ENCODE measurements at places on chromosomes 1 and 21.

GRCh38 chr1:99980928-99981327, 11.1 kb downstream of the SLC35A3 start:
- H3K4me1 ChIP-seq, result no peaks in the 10 kb centered on the region
- H3K27ac ChIP-seq, result no peak overlapping the region
- no peak for DNase-seq
- no peak overlapping the region for H3K4me3 ChIP-seq
- H3K36me3 ChIP-seq, result peaks cover 9% of the 10 kb centered on the region

- no peaks in the 10 kb centered on the region for H3K4me1 ChIP-seq
- no peaks in the 10 kb centered on the region for H3K36me3 ChIP-seq
- H3K27me3 ChIP-seq, result no peaks in the 10 kb centered on the region
- no peak overlapping the region for H3K4me3 ChIP-seq
- DNase-seq, result no peak
These were observed 1267.7 kb upstream of the ADGRL4 start for GRCh38 chr1:80274256-80274655.

DNA sequence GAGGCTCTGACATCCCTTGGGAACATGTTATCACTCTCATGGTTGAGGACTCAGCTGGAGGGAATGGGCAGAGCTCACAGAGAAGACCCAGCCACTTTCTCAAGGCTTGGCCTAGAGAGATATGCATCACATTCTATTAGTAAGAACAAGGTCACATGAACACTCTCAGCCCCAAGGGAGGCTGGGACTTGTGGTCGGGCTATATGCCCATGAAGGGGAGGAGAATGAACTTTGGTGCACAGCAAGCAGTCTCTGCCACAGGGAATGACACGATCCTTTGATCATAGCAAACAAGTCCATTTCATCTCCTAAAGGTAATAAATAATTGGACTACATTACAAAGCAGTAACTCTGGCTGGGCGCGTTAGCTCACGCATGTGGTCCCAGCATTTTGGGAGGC, 105.7 kb downstream of the SYF2 start:
- H3K27ac ChIP-seq, result no peak overlapping the region
- DNase-seq, result no peak
- H3K36me3 ChIP-seq, result no peaks in the 10 kb centered on the region

DNA sequence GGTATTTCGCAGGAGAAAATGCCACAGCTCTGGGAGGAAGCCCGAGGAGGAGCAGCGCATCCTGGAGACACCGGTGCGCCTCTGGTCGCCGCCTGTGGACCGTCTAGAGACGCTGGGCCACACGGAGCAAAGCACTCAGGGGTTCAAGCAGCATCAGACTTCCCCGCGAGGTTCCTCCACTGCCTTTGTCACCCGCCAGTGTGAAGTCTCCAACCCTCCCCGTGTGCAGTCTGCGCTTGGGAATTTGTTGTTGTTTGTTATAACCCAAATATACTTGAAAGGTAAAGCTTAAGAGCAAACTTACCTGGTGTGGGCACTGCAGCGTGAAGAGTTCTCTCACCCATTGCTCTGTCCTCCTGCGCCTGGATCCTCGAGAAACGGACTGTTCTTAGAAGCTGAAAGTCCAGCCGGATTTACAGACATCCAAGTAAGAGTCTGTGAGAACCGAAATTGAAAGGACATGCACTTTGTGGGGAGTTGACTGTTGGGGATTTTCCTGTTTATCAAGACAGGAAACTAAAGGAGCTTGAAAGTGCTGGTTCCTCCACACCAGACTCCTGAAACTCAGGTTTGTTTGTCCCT, at the start of gene GBP4:
Gene GBP4 (minus strand): TSS at position 452 of the 582 bp plus-strand sequence. CDS start 108 bp downstream, at position 344.
- H3K36me3 ChIP-seq, result peaks cover 13% of the 10 kb centered on the region
- peak; percentile 72 for DNase-seq
- peak within 1 kb of the TSS; percentile 83 for H3K4me3 ChIP-seq
- H3K4me1 ChIP-seq, result peaks cover 34% of the 10 kb centered on the region
- H3K27ac ChIP-seq, result peak within 1 kb of the TSS; percentile 85

GRCh38 chr1:229479660-229480399, 28.3 kb downstream of the NUP133 start:
- H3K4me3 ChIP-seq, result peak overlapping the region; percentile 48
- peaks cover 4% of the 10 kb centered on the region for H3K36me3 ChIP-seq
- peak overlapping the region; percentile 78 for H3K27ac ChIP-seq
- H3K27me3 ChIP-seq, result no peaks in the 10 kb centered on the region
- H3K4me1 ChIP-seq, result peaks cover 41% of the 10 kb centered on the region
- DNase-seq, result peak; percentile 87

DNA sequence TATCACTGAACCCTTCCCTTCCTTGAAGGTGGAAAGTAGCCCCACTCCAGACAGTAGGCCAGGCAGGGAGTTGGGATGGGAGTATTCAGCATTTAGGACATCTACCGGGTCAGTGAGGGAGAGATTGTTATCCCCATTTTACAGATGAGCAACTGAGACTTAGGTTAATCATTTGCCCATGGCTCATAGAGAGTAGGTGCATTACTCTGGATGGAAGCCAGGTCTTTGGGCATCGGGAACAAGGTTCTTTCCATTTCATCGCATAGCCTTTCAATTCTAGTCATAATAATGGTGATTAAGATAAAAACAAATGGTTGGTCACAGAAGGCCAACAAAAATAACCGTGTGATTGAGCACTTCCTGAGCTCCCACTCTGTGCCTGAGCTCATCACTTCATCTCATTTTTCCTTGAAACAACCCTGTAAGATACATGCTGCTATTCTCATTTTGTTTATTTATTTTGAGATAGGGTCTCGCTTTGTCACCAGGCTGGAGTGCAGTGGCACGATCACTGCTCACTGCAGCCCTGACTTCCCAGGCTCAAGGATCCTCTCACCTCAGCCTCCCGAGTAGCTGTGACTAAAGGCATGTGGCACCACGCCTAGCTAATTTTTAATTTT, 64.8 kb downstream of the NAV1 start:
- H3K36me3 ChIP-seq, result no peaks in the 10 kb centered on the region
- no peaks in the 10 kb centered on the region for H3K4me1 ChIP-seq
- DNase-seq, result no peak

GRCh38 chr21:14773777-14774345, 227.7 kb upstream of the SAMSN1 start:
- peak; percentile 66 for DNase-seq
- H3K27ac ChIP-seq, result no peak overlapping the region
- no peaks in the 10 kb centered on the region for H3K36me3 ChIP-seq
- H3K4me1 ChIP-seq, result no peaks in the 10 kb centered on the region
- no peak overlapping the region for H3K4me3 ChIP-seq

Measured in B cell (primary cell).